Stimulated activated CD4-positive, alpha-beta T cell treated with anti-CD3 and anti-CD28 coated beads, Interleukin-1b, Interleukin-23, amount 100 ng/mL, for 4 hours (primary cell): ENCODE measurements at places on chromosomes 13 and 19.

GRCh38 chr13:32967584-32968182 is 48.5 kb upstream of the KL start:
- DNase-seq, result no peak

DNA sequence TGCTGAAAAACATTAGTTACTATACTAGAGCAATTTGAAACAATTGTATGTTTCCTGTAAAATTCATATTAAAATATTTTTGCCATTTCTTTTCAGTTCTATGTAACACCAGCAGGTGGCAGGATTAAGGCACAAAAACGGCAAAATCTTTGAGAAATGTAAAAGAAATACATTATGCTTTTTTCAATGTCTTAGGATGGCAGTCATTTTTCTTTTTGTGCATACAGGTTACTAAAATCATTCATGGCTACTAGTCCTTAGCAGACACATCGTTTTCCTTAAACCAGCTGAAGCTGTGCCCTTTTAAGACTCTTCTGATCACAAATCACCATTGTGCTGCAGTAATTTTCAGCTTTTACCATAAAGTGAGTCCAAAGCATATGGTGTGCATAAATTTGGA is 800.7 kb upstream of the SLITRK5 start:
- DNase-seq, result no peak

- DNase-seq, result no peak
Observed at GRCh38 chr13:72585254-72585653, 142.2 kb downstream of the MZT1 start.

DNA sequence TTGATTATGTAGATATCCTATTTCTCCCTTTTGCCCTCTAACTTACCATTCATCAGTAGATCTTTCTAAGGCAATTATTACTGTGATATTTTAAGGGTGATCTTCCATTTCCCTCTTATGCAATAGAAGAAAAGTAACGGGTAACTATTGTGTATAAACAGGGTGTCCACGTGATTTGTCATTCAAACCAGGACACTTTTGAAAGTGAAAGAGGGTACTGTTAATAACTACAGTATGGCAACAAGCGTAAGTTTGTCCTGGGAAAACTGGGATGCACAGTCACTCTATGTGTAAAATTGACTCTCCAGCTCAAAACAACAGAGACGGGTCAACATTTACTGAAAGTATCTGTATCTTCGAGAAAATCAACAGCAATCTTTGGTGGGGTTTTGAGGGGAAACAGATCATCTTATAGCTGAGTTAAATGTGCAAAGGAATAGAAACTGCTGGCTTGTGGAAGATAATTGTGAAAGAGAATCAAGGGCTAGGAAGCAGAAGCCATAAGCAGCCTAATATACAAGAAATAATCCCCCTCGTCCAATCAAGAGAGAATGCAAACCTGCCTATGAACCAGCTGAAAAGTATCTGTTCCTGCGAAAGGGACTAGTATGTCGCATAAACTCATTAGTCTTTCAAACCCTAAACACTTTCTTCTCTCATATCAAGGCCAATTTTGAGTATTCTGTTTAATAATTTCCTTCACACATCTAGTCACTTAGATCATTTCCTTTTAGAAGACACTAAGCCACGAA is 126.7 kb downstream of the FOXO1 start:
- no peak for DNase-seq
